ENCODE measurements at places on chromosomes 7 and 10. TPM values are rescaled to one million over a fixed set of nuclear protein-coding genes. Genes with fewer than 3 reads are reported as not detected.

GRCh38 chr7:20232848-20233247 lies 15.7 kb upstream of the MACC1 start:
- no peaks in the 10 kb centered on the region for H3K27me3 ChIP-seq
- H3K4me1 ChIP-seq = no peaks in the 10 kb centered on the region
- H3K36me3 ChIP-seq = no peaks in the 10 kb centered on the region
- no peak for DNase-seq
- H3K4me3 ChIP-seq = no peak overlapping the region

- no peak overlapping the region for H3K27ac ChIP-seq
- no peaks in the 10 kb centered on the region for H3K4me1 ChIP-seq
- no peak for DNase-seq
- no peaks in the 10 kb centered on the region for H3K27me3 ChIP-seq
These were observed 237.8 kb upstream of the GPR26 start for GRCh38 chr10:123428391-123428790.

DNA sequence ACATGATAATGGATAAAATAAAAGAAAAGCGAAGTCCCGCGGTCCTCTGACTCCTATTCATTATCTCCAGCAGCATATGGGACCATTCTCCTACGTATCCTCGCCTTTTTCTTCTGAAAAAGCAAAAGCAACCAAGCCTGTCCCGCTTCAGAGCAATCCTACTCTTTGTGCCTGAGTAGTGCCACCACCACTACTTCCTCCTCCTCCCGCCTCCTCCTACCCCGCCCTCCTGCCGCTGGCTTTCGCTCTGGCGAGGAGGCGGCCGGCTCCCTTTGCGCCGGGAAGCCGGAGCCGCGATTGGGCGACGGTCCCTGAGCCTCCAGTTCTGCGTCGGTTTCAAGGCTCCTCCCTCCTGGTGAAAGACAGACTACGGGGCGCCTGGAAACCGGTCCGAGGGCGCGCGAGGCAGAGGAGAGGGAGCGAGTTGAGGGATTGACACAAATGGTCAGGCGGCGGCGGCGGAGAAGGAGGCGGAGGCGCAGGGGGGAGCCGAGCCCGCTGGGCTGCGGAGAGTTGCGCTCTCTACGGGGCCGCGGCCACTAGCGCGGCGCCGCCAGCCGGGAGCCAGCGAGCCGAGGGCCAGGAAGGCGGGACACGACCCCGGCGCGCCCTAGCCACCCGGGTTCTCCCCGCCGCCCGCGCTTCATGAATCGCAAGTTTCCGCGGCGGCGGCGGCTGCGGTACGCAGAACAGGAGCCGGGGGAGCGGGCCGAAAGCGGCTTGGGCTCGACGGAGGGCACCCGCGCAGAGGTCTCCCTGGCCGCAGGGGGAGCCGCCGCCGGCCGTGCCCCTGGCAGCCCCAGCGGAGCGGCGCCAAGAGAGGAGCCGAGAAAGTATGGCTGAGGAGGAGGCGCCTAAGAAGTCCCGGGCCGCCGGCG lies at the start of gene FZD1:
FZD1 (plus strand) TSS at position 388 of the 878 bp plus-strand sequence; CDS start at position 836, 448 bp downstream.
- H3K4me3 ChIP-seq = peak within 1 kb of the TSS; percentile 71
- DNase-seq = peak; percentile 98
- peak within 1 kb of the TSS; percentile 80 for H3K27ac ChIP-seq
- no peaks in the 10 kb centered on the region for H3K27me3 ChIP-seq

The EXOC6 gene
- 9.1 TPM for polyA plus RNA-seq

The OR2A1 gene
- polyA plus RNA-seq = 0.03 TPM

The IL15RA gene
- 13.1 TPM for polyA plus RNA-seq

The LRRC4 gene
- polyA plus RNA-seq = 0.39 TPM

DNA sequence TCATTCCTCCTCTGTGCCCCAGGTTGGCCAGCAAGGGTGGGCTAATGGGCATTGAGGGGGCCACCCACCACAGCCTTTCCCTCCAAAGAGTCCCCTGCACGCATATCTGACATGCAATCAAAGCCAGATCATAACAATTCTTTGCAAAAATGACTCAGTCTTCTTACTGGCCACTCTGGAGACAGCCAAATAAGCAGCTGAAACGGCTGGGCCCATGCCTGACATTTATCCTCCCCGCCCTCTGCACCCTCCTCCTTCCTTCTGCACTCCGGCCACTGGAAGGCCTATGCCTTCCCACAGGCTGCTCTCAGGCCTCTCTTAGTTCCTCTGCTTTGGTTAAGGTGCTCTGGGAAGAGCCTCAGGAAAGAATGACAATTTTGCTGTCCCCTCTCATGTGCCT lies 29.2 kb upstream of the NPFFR1 start:
- DNase-seq = no peak
- no peak overlapping the region for H3K4me3 ChIP-seq
- H3K36me3 ChIP-seq = no peaks in the 10 kb centered on the region
- H3K27me3 ChIP-seq = no peaks in the 10 kb centered on the region
- H3K4me1 ChIP-seq = no peaks in the 10 kb centered on the region
- no peak overlapping the region for H3K27ac ChIP-seq

The LIPN gene
- not detected for polyA plus RNA-seq

The LRRC61 gene
- 3.3 TPM for polyA plus RNA-seq

DNA sequence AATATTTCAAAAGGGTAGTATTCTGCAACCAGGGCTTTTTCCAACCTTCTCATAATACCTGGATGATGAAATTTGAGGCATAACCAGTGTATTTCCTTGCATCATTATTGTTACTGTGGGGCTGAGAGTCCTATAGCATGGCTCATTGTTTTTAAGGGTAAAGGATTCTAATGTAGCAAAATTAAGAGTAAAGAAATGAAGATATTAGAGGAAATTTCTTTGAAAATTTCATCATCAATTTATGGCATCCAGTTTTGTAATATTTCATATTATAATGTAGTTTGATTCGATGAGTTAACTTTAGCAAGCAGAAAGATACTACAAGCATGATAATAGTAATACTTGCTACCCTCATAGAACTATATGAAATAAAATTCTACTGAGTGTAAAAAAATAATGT lies 387.3 kb upstream of the LRGUK start:
- H3K36me3 ChIP-seq = no peaks in the 10 kb centered on the region
- DNase-seq = no peak
- H3K27ac ChIP-seq = no peak overlapping the region

DNA sequence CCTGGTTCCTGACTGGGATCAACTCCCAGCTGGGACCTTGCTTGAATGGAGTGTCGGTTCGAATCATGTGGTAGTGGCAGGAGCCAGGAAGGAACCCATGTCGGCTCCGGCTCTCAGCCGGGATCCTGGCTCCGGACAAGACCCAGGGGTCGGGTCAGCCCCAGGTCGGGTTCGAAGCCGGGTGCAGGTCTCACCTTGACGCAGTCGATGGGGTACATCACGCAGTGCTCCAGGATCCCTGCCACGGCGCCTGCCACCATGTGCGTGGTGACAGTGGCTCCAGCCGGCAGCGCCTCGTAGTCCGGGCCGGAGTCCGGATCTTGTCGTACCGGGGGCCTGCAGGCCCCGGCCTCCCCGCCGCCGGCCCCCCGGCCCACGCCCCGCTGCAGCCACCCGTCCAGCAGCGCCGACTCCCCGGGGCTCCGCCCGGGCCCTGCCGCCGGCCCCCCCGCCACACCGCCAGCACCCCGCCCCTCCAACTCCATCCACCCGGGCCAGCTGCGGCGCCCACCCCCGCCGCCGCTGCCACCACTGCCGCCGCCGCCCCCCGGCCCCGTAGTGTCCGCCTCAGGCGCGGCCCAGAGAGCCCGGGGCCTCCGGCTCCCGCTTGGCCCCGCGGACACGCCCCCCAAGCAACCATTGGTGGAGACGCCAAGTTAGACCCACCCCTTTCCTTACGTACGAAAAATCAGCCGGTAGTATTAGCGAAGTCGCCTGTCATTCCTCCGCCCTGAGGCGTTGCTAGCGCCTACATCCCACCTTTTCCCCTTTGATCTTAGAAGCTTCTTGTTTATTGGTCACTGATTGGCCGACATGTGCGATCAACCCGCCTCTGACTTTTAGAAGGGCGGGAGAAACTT lies at the start of gene SLC25A28:
SLC25A28 (minus strand) TSS at position 589 of the 860 bp plus-strand sequence; CDS start at position 485, 104 bp downstream.
- no peaks in the 10 kb centered on the region for H3K27me3 ChIP-seq
- peaks cover 35% of the 10 kb centered on the region for H3K4me1 ChIP-seq
- H3K27ac ChIP-seq = peak within 1 kb of the TSS; percentile 92
- peak within 1 kb of the TSS; percentile 83 for H3K4me3 ChIP-seq
- H3K36me3 ChIP-seq = peaks cover 13% of the 10 kb centered on the region

DNA sequence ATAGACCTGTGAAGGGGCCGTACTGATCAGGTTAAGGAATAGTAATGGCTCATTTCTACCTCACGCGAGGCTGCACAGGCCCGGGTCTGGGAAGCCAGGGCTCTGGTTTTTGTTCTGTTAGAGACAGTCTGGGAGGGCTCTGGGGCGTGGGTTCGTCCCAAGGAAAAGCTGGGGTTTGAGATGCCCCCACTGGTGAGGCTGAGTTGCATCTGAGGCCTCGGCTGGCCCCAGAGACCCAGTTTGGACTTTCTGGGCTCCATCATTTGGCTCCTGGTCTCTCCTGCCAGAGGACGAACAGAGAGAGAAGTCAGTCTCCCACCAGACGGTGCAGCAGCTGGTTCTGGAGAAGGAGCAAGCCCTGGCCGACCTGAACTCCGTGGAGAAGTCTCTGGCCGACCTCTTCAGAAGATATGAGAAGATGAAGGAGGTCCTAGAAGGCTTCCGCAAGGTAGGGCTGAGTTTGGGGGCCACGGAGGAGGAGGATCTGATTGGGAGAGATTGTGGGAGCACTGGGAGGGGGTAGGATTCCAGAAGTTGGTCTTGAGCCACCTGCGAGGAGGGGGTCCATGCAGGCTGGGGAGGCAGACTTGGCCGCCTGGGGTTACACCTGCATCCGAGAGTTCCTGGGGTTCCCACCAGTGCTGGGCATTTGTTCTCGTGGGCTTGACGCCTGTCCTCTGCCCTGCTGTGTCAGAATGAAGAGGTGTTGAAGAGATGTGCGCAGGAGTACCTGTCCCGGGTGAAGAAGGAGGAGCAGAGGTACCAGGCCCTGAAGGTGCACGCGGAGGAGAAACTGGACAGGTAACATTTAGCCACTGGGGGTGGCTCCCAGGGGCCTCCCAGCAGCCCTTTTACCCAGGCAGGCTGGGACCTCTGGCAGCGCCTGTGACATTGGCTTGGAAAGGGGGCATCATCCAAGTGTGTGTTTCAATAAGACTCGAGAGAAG lies 22.5 kb upstream of the BTBD16 start:
- H3K27ac ChIP-seq = no peak overlapping the region
- no peaks in the 10 kb centered on the region for H3K27me3 ChIP-seq
- peaks cover 3% of the 10 kb centered on the region for H3K36me3 ChIP-seq
- DNase-seq = no peak

- no peak overlapping the region for H3K27ac ChIP-seq
- H3K27me3 ChIP-seq = no peaks in the 10 kb centered on the region
- peaks cover 44% of the 10 kb centered on the region for H3K36me3 ChIP-seq
- DNase-seq = no peak
- no peaks in the 10 kb centered on the region for H3K4me1 ChIP-seq
These were observed 53.3 kb downstream of the SEC23IP start for GRCh38 chr10:119945805-119946204.

DNA sequence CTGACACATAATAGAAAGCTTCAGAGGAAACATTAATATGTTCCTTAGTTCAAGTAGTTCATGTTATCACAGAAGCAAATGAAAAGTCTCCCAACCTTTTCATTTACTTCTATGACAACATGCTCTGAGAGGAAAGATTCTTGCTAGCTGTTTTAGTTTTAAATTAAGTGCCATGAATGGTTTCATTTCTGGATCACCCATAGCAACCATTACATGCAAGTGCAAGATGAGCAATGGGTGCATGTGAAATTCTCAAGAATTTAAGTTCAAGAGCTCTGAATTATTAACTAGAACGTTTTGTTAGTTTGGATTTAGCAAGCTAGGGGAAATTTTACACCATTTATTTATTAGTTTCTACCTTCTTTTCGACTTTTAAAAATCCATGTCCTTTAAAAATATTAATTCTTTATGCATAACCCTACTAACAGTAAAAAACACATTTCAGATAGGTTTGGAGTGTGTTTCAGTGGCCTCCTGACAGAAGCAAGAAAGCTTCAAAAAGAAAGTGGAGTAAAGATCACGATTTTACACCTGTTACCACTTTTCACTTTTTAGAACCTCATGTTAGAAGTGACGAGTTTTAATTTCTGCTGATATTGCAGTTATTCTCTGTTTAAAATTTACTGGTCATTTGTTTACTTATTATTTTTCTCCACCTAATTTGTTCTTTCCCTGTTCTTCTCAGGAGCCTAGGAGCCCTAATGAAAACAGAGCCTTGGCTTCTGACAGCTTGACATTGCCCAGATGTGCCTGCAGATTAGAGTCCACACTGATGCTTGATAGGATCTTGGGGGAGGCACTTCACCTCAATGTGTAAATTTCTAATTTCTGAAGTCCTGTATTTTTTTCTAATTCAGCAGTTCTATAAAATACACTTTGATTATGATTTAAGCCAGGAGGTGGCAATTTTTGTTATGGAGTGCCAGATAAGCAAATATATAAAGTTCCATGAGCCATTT lies 995.3 kb upstream of the PHF14 start:
- no peak overlapping the region for H3K4me3 ChIP-seq
- no peaks in the 10 kb centered on the region for H3K27me3 ChIP-seq
- no peak for DNase-seq
- H3K4me1 ChIP-seq = no peaks in the 10 kb centered on the region
- no peaks in the 10 kb centered on the region for H3K36me3 ChIP-seq

- no peak overlapping the region for H3K4me3 ChIP-seq
- H3K27ac ChIP-seq = no peak overlapping the region
- peaks cover 6% of the 10 kb centered on the region for H3K36me3 ChIP-seq
These were observed 114.2 kb upstream of the GPR22 start for GRCh38 chr7:107355616-107356015.

The CYP3A4 gene
- polyA plus RNA-seq = 0.08 TPM

DNA sequence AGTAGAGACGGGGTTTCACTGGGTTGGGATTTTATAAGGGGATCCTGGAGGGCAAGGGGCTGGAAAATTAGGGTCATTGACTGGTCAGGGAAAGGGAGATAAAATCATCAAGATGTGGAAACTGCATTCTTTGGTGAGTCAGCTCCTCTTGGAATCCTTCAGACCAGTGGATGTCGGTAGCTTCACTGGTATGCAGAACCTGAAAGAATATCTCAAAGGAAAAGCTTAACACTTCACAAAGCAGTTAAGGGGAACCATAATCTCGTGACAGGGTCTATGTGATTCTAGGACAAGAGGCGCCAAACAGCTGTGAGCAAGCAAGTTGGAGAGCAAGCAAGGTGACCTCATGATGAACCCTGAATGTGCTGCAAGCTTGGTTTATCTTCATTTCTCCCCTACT lies 634.7 kb upstream of the AUTS2 start:
- no peaks in the 10 kb centered on the region for H3K27me3 ChIP-seq
- no peak overlapping the region for H3K27ac ChIP-seq
- H3K4me3 ChIP-seq = no peak overlapping the region
- DNase-seq = no peak
- no peaks in the 10 kb centered on the region for H3K4me1 ChIP-seq
- H3K36me3 ChIP-seq = no peaks in the 10 kb centered on the region

- no peak overlapping the region for H3K27ac ChIP-seq
- H3K4me1 ChIP-seq = no peaks in the 10 kb centered on the region
- H3K27me3 ChIP-seq = no peaks in the 10 kb centered on the region
- H3K36me3 ChIP-seq = no peaks in the 10 kb centered on the region
- H3K4me3 ChIP-seq = no peak overlapping the region
- peak; percentile 41 for DNase-seq
These were observed 631.1 kb upstream of the MBL2 start for GRCh38 chr10:53403688-53404087.

The CALML5 gene
- not detected for polyA plus RNA-seq

GRCh38 chr10:54914049-54914448 lies 113.0 kb upstream of the PCDH15 start:
- no peaks in the 10 kb centered on the region for H3K4me1 ChIP-seq
- DNase-seq = no peak
- no peak overlapping the region for H3K4me3 ChIP-seq
- H3K36me3 ChIP-seq = no peaks in the 10 kb centered on the region

Data from psoas muscle (tissue), 8 donors.